RPMI7951 (cell line): ENCODE measurements at places on chromosomes 1 and 21. TPM values are rescaled to one million over a fixed set of nuclear protein-coding genes. Genes with fewer than 3 reads are reported as not detected.

GRCh38 chr1:97918961-97919360 lies 1.9 kb downstream of the DPYD start:
- DNase-seq: no peak

The RIMS3 gene
- 0.84 and 2.1 TPM in 2 replicates for total RNA-seq

GRCh38 chr1:173222149-173223030 lies 15.3 kb upstream of the TNFSF4 start:
- no peak for DNase-seq

GRCh38 chr1:92030656-92031107 lies 897 bp downstream of the EPHX4 start:
- DNase-seq: peak; percentile 65

GRCh38 chr1:90190523-90190922 lies 195.6 kb downstream of the ZNF326 start:
- no peak for DNase-seq

DNA sequence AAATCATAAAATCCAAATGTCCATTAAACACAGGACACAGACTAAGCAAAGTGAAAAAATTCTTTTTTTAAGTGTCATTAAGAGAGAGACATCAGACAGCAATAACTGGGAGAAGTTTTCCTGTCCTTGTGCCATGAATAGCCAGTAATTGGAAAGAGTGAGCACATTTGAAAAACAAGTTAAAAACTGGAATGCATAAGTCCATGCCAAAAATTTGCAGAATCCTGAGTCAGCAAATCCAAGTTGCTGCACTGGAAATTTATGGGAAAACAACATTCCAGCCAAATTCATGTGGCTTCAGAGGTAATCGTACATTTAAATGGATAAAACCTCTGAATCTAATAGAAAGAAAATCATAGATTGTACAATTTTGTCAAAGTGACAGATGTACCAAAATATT lies 291.4 kb downstream of the LRRC40 start:
- peak; percentile 3 for DNase-seq

The SOD1 gene
- 330 and 388 TPM in 2 replicates for total RNA-seq

The SPATA17 gene
- total RNA-seq: under 0.01 and 1.6 TPM in 2 replicates

- no peak for DNase-seq
These were observed 38.8 kb downstream of the CD160 start for GRCh38 chr1:145758116-145758515.

DNA sequence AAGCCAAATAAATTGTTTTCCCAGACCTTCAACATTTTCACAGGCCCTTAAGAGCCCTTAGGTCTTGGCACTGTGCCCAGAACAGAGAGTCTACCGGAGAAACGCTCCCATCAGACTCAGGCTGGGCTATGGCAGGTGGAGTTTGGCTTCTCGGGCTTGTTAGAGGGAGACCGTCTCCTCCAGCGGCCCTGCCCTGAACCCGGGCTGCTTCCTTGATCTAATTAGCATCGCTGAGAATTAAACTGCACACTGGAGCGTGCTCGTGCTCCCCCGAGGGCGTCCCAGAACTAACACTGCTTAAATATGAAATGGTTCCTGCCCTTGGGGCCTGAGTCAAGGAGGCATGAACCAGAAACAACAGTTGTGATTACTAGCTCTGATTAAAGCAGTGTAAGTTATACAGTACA lies 634.4 kb downstream of the MATN1 start:
- DNase-seq: peak; percentile 47

The USH2A gene
- total RNA-seq: under 0.01 TPM in 2 replicates

DNA sequence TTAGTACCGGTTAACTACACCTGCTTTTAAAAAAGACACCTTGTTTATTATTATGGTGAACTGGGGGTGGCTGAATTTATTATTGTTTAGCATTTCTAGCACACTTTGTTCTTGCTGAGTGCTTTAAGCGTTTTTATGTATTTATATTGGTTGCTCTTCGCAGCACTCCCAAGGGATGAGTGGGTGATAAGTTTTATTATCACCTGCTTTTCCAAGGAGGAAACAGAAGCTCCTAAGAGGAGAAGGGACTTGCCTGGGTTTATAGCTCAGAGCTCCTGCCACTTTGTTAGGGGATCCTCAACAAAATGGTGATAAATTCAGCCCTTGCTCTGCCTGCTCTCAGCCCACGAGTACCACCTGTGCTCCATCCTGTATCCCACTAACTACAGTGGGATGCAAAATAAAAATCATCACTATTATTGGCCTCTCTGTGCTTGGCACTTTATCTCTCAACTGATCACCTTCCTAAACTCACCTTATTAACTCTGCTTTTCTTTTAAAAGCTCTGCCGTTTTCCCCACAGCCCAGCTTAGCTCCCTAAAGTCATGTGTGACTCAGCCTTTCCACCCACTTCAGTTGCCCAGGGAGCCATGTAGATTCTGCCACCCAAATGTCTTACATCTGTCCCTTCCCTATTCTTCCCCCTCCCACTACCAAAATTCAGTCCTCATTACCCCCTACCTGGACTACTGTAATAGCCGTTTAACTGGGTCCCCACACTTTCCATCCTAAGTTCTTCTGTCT lies 44.5 kb downstream of the BCL9 start:
- no peak for DNase-seq

GRCh38 chr1:185284116-185284515 lies 32.9 kb downstream of the IVNS1ABP start:
- DNase-seq: no peak

The KAZN gene
- 0.24 and 0.49 TPM in 2 replicates for total RNA-seq

DNA sequence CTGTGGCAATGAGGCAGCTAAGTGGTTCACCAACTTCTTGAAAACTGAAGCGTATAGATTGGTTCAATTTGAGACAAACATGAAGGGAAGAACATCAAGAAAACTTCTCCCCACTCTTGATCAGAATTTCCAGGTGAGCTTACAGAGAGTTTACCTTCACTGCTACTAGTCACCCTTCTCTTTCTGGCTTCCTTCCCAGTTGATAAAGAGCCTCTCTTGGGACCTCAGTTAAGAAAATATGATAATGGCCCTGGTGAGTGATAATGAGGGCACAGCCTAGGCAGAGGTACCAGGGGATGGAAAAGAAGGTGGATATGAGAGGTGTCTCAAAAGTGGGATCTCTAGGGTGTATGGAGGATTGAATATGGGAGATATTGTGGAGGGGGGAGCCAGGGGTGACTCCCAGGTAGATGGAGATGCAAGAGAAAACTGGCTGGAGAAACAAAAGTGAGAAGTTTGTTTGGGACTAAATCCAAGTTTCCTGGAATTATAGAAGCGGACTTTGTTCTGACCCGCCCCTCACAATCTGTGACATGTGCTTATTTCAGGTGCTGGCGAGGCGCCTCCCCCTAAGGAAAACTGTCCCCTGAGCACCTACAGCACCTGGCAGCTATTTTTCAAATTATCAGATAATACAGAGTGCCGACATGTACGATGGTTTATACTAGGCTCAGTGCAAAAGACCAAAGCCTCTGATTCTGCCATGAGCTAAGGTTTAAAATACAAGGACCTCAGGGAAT lies 13.7 kb downstream of the MTARC2 start:
- DNase-seq: no peak

The B3GALT5 gene
- total RNA-seq: 0.39 and 0.72 TPM in 2 replicates

The CRYAA gene
- total RNA-seq: not detected in 2 replicates

DNA sequence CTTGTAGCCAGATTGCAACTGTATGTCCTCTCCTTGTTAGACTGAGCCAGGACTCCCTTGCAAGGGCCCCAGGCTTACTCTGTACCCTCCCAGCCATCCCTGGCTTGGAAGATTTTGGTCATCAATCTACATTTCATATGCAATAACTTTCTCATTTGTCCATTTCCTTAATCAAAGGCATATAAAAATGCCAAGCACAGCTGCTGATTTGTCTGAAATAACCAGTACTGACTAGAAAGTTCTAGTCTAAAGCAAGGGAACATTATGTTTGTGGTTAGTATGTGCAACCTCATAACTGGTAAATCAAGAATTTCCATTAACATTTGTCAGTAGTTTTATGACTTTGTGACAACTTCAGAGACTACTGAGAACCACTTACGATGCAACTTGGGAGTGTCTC lies 370.2 kb downstream of the ST6GALNAC3 start:
- DNase-seq: no peak
